ENCODE measurements at places on chromosomes 16 and 17.

- DNase-seq: no peak
Measured at GRCh38 chr17:31609331-31609730, 217.9 kb downstream of the RAB11FIP4 start.

DNA sequence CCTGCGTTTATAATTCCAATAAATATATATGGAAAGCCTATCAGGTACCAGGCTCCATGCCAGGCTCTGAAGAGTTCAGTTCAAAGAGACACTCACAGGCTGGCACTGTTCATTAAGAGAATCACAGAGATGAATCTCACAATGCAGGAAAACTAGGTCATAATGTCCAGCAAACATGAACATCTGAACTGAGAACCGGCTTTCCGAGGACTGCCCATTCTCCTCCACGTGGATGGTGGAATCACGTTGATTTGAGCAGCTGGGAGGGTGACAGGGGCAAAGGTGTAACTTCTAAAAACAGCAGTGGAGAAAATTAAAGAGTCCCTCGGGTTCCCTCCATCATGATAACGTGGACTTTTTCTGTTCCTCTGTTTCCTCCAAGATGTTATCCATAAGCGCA, 10.2 kb downstream of the GP2 start:
- DNase-seq: no peak

DNA sequence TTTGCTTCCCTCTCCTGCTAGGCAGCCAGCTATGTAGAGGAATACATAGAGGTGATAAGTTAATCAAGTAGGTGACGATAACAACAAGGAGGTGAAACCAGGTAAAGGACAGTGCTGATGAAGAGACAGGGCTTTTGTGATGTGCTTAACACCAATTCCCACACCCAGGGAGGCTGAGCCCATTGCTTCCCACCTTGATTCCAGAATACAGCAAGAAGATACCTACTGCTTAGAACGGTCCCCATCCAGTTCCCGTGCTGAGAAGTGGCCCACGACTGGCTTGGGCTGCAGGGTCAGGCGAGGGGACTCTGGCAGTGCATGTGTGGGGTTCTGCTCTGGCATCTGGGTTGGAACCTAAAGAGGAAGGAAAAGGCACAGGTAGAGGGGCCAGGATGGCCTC, 16.1 kb upstream of the GFAP start:
- DNase-seq: no peak

GRCh38 chr16:53358884-53359283, 75.4 kb upstream of the RBL2 start:
- DNase-seq: peak; percentile 20

DNA sequence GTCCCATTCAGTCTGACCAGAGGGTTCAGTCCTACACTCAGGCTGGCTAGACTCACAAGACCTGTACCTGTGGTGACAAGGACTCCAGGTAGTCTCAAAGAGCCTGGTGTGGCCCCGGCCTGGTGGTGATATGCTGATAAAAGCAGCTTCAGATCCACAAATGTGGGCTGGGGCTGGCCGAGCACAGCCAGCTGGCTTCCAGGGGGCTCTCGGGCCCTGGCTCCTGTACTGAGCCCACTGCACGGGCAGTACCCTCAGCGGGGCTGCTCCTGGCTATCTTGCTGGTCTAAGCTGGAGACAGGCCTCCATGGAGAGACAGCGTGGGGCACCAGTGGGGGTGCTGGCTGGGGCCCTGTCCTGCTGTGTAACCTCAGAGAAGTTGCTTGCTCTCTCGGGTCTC, 4.3 kb downstream of the SMIM5 start:
- DNase-seq: no peak

- DNase-seq: no peak
Measured at GRCh38 chr17:15262291-15263205, 2.6 kb downstream of the PMP22 start.

- DNase-seq: no peak
Measured at GRCh38 chr17:36086791-36087190, 3.2 kb downstream of the CCL3 start.

Measured in memory B cell (primary cell).